Suppressor macrophage (primary cell): ENCODE measurements at places on chromosomes 2 and 18.

- no peak for DNase-seq
Measured at GRCh38 chr18:7466190-7466589, 100.9 kb upstream of the PTPRM start.

GRCh38 chr2:236859908-236860307 lies 225.8 kb upstream of the COPS8 start:
- no peak for DNase-seq

DNA sequence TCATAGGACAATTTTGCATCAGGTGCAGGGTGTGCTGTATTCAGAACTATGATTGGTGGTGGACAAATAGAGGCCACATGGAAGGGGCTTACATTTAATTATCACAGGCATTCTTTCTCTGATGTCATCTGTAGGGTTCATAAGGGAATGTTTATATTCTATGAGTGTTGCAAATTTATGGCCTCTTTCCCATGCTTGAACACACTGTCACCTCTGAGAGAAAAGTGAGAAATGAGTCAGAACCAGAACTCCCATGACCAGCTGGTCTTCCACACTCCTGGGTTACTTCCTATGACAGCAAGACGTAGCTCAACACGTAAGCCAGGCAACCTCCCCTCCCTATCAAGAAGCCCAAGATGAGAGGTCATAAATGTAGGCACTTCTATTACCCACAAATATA lies 310.8 kb downstream of the PIEZO2 start:
- DNase-seq, result no peak

DNA sequence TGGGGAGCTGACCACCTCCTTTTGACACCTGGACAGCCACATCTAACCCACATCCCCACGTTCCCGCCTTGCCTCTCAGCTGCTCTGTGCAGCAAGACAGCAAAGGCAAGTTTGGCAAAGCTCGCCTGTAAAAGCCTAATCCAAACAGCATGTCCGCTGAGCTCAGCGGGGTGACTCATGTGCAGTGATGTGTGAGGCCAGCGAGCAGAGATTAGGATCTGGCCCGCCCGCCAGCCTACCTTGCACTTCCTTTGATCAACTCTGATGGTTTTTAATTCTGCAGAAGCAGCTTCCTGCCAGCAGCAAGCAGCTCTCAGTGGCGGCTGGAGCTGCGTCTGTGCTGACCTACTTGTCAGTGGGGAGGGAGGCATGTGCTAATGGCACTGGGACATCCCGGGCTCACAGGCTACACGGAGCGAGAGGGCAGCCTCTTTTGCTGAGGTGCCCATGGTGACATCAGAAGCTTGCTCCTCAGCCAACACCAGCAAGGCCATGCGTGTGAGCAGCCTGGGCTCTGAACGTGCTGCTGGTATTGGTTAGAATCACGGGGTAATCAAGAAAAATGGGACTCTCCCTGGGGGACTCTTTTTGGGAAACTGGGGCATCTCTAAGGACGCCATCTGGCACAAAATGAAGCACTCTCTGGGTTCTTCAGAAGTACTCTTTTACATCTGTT lies 36.0 kb upstream of the EML4 start:
- peak; percentile 81 for DNase-seq

- DNase-seq, result peak; percentile 36
Measured at GRCh38 chr2:152694161-152694661, 23.1 kb downstream of the PRPF40A start.
